Stimulated activated CD8-positive, alpha-beta memory T cell treated with anti-CD3 and anti-CD28 coated beads, Interleukin-12 subunit alpha, Interleukin-12 subunit beta, amount 100 ng/mL, for 1 hour (primary cell): ENCODE measurements at places on chromosomes 1 and 21.

DNA sequence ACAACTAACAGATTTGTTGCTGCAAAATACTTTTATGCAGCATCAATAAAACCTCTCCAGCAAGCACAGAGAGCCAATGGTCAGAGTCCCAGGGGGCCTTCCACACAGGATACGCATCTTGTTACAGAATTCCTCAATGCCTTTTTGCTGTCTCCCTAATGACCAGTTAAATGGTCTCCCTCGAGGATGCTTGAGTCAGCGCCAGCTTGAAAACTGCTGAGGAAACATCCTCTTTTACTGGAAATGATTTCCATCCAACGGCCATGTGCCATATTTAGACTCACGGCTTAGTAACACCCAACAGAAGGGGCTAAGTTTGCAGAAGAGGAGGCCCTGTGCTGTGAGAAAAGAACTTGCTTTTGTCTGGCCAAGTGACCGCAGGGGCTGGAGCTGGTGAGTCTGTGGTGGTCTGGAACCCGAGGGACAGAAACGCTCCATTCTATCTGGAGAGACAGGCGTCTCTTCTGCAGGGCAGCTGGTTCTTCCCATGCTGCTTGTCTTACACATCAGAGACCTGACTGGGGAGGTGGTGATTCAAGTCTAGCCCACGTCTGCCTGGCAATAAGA, 496.4 kb downstream of the SETD4 start:
- no peak for DNase-seq

DNA sequence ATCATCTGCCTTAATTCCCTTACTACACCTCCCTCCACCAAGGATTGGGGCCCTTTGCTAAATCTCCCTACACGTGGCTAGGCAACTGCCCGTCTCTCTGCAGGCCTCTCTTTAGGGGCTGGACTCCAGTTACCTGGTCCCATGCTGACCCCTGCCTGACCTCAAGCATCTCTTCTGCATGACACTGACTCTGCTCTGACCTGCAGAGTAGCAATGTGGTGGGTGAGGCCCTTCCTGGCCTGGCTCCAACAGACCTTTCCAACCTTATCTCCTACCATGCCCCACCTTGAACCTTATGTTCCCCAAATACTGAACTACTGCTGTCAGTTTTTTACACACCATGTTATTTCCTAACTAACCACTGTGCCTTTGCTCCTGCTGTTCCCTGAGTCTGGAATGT, 45.9 kb upstream of the EPS15 start:
- no peak for DNase-seq

GRCh38 chr1:234906654-234907053, 222.0 kb downstream of the TOMM20 start:
- DNase-seq: no peak

DNA sequence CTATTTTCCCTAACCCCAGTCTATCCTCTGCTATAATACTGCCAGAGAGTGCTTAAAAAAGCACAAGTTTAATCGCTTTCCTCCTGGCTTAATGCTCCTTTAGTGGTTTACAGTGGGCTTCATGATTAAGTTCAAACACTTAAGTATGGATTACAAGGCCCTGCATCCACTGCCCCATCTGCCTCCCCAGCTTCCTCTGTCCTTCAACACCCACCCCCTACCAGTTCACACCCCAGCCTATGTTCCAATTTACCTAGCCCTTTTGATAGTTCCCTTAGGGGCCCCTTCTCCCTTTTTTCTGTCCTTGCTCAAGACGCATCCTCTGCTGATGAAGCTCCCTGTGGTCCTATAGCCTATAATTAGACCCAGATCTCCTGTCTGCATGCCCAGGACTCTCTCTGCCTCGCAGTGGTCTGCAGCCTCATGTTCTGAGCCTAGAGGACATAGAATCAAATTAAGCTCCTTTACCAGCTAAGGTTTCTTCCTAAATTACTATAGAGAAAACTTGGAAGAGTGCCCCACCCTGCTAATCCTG, 212.5 kb downstream of the FGGY start:
- no peak for DNase-seq

DNA sequence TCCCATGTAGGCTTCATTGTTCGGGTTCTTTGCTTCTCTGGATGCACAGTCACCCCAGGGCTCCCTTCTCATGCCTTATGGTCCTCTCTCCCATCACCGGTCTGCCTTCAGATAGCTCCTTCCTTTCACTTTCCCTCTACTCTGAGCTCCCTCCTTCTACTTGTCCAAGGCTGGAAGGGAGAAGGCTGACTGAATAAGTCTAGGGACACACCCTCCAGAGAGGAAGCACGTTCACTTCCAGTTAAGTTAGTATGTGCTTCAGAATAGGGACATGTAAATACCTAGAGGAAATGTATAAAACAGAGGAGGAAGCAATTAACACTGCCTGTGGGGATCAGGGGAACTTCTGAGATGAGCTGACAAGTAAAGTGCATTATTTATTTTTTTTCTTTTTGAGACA, 23.5 kb downstream of the CXADR start:
- no peak for DNase-seq

DNA sequence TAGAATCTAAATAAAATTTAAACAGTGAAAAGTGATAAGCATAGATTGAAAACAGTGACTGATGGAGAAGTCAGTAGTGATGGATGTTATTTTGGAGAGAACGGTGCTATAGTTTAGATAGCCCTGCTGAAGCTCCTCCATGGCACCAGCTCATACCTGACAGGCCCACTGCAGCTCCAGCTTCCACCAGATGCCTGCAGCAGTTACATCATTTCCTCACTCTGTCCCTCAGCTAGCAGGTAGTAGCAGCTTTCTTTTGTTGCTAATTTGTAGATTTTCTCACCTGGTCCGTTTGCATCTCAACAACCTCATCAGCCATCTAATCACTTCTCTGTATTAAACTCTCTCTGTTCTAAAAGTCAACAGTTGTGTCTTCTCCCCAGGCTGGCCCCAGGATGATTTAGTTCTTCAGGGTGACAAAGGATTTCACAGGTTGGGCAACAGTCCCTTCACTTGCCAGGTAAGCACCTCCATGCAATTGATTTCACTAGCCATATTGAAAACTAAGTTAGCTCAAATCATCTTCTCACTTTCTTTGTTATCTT, 128.3 kb downstream of the LMX1A start:
- no peak for DNase-seq

- no peak for DNase-seq
Measured at GRCh38 chr1:145845144-145845513, 301 bp upstream of the NUDT17 start.

- DNase-seq: no peak
Measured at GRCh38 chr1:155694167-155694566, 5.3 kb downstream of the DAP3 start.

DNA sequence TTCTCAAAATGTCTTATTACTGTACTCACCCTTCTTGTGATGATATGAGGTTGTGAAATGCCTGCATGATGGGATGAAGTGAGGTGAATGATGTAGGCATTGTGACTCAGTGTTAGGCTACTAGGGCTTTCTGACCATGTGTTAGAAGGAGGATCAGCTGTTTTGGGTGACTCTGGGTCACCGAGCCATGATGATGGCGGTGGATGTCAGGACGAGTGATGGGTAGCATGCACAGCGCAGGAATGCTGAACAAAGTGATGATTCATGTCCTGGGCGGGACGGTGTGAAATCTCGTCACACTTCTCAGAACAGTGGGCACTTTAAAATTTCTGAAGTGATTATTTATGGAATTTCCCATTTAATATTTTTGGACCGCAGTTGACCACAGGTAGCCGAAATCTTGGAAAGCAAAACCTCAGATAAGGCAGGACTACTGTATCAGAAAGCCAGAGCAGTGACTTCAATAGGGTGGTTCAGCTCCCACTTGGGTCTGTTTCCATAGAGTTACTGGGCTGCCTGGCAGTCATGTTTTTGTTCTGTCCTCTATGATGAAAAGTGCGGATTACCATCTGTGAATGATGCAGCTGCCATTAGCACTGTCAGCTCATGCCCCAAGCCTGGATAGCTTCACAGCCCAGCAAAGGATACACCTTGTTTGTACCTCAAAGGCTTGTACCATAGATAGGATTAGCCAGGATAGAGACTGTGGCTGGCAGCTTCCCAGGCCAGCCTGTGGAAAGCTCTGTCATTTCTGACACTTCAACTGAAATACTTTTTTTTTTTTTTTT, 26.6 kb downstream of the IL6R start:
- DNase-seq: no peak

DNA sequence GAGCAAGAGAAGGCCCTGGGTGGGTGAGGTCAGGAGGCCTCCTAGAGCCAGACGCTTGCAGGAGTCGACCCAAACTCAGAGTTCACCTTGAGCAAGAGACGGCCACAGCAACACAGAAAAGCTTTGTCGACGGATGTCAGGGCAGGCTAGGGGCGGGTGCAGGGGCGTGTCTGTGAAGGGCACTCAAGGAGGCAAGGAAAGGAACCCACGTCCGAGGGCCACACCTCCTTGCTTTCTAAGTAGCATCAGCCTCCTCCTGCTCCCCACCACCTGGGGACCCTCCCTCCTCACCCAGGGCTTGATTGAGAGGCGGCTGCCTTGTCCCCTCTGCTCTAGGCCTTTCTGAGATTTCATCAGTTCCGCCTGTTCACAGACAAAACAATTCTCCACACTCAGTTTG, 92.1 kb downstream of the OMA1 start:
- no peak for DNase-seq

DNA sequence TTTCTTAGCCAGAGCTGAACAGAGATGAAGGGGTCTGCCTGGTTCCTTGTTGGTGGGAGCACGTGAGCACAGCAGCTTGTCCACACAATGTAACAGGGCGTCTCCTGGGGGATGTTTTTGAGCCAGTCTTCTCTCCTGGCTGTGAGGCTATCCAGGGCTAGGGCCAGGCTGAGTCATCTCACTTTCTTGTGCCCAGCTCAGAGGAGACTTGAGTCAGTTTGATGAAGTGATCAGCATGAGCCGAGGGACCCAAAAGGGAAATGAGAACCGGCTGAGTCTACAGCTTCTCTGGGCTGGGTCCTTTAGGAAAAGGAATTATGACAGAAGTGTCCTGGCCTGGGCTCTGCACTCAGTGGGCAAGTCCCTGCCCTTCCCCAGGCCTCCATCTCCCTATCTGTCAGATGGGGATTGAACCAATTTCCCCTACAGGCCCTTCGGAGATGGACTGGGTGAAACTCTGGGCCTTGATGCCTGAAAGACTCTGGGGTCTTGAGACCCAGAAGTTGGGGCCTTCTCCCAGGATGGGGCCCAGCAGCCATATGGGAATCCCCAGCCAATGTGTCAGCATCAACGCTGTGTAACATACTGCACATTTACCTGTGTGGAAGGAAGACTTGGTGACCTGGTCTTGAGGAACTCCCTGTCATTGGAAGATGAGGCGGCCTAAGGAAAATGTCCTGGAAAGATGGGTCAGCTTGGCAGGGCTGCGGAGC, 36.6 kb downstream of the DMRTB1 start:
- no peak for DNase-seq

GRCh38 chr1:160645386-160646130, 1.3 kb downstream of the SLAMF1 start:
- no peak for DNase-seq

- no peak for DNase-seq
Measured at GRCh38 chr1:23867542-23867894, 572 bp downstream of the FUCA1 start.

DNA sequence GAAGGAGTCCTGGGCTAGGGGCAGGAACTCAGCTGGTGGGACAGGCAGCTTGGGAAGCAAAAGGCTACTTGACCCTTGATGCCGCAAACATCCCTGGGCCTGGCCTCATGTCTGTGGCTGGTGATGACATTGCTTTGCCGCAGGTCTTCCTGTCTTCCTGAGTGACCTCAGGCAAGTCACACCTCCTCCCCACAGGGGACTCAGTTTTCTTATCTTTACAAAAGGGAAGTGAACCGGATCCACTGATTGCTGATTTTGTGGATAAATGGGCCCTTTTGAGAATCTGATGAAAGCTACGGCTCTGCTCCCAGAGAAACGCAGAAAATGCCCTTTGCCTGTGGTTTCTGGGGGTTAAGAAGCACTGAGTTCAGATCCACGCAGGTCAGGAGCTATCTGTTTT, 20.7 kb downstream of the PLOD1 start:
- DNase-seq: no peak

DNA sequence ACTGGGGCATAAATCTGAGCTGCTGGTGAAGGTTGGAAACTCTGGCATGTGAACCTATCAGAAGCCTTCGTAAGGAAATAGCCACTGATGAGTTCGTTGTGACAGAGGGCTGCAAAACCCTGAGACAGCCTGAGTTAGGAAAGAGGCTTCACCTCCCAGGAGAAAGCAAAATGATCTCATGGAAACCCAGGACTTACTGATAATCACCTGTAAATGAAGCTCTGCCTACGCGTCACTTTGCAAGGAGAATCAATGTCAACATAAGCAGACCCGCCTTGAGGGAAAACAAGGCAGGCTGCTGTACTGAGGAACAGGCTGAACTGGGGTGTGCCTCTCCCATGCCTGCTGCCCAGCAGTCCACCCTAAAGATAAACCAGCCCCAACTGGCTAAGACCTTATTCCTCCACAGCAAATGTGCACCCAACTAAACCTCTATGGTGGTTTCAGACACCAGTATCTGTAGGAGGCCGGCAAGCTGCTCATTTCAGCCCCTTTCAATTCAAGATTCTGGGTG, 46.8 kb upstream of the SLC44A3 start:
- DNase-seq: no peak

- no peak for DNase-seq
Measured at GRCh38 chr1:1892079-1892762, 1.3 kb upstream of the GNB1 start.

- no peak for DNase-seq
Measured at GRCh38 chr1:236471096-236471495, 52.7 kb upstream of the LGALS8 start.

DNA sequence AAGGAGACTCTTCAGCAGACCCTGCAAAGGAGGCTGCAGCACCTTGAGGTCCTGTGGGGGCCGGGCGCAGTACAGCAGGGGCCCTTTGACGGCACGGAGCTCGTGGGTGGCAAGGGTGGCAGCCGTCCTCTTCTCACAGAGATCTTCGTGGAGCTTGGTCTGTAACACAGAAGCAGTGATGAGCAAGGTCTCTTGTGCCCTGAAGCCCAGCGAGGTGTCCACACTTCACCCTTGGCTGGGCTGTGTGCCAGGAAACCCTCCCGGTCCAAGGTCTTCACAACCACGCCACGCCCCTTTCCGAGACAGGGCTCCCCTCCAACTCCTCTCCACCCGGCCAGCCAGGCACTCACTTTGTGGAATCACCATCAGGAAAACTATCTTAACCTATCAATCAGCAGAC, 11.3 kb downstream of the LRRC47 start:
- DNase-seq: no peak

- DNase-seq: no peak
Measured at GRCh38 chr1:78047631-78048030, 1.9 kb downstream of the GIPC2 start.

- DNase-seq: no peak
Measured at GRCh38 chr1:30773722-30774358, 16.3 kb upstream of the LAPTM5 start.
